ENCODE measurements at places on chromosomes 1 and 21.

DNA sequence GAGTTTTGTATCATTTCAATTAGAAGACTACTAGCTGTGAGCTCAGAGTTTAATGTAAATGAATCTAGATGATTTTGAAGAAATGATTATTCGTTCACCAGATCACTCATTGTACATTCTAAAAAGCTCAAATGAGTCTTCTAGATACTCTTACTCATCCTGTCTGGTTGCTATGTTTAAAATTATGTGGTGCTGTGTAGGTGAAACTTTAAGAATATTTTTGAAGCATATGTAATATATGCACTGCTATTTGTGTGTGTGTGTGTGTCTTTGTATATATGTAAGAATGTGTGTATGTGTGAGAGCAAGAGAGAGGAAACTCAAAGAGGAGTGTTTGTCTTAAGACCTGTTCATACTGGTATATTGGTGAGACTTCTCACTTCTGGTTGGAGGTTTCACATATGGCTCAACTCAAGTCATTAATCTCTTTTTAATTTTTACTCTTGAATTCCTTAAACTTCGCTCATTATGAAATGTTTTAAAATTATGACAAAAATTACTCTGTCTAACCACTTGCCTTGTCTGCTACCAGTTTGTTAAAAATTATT lies 8.6 kb upstream of the C1orf105 start:
- DNase-seq: no peak

DNA sequence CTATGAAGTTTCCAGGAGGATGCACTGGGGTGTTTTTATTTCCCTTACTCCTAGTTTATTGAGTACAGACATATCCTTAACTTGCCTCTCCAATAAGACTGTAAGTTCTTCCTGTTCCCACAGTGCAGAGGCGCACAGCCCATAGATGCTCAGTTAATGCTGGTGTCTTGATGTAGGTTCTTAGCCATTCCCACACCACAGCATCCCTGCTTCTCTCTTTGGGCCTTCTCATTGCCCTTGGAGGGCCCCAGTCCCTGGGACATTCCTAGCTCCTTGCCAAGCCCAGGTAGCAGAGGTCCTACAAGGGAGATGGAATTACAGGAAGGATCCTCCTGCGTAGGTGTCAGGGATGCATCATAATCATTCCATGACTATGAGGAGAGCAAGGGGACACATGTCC lies 61.6 kb upstream of the HMGB4 start:
- no peak for DNase-seq

GRCh38 chr1:225944951-225945350 lies 3.9 kb upstream of the LEFTY2 start:
- DNase-seq: no peak

- no peak for DNase-seq
Observed at GRCh38 chr21:26148071-26148839, 22.3 kb downstream of the APP start.

DNA sequence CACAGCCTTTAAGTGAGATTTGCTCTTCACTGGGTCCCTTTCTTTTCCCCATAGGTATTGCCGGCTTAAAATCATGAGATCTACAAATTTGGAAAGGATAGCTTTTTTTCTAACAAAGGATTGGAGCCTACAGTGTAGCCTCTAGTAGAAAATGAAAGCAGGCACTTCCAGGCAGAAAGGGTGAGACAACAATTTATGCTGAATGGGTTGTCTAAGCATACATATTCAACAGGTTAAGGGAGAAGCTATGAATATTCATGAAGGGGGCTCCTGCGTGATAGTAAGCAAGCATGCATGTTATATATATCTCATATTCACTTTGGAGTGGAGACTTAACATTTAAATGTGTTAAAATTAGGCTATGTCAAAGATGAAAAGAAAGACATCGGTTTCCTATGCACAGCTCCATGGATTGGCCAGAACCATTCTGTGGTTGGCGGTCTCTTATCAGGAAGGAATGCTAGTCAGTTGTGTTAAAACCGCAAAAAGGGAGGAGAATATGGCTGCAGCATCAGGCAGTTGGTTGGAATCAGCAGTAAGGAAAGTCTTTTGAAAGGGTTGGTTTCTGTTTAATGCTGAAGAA lies 66.0 kb downstream of the VCAM1 start:
- no peak for DNase-seq

DNA sequence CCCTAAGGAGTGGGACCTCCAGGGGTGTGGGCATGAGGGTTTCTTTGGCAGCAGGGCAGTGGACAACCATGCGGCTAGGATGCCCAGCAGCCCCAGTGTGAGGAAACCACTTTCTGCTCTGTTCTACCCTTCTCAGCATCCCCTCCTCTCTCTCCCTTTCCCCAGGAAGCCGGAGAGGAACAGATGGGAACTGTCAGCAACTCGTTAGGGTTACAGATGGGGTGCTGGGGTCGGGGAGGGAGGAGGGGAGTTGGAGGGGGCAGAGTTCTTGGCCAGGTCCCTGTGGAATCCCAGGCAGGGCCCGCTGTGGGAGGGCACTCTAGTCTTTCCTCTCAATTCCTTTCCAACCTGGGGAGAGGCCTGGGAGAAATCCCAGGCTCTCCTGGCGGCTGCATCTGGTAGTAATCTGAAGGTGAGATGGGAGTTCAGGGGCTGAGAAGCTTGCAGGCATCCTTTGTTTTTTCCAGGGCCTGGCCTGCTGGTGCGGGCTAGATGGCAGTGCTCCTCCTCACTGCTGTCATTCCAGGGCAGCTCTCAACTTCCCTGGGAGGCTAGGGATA lies 93.9 kb upstream of the CSF3R start:
- no peak for DNase-seq

DNA sequence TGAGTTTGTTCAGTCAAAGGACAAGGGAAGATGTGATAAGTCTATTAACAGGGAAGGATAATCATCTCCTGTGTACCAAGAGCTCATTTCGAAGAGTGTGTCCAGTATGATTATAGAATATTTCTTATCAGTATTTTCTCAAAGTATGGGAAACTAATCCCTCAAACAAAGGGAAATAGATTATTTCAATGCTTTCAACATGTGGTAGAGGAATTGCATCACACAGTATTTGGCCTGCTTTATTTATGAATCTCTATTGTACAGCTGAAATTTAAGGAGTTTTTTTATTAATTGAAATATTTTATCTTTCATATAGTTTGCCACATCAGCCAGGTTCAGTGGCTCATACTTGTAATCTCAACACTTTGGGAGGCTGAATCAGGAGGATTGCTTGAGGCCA lies 151.0 kb downstream of the CLEC20A start:
- DNase-seq: no peak

- DNase-seq: peak; percentile 50
Observed at GRCh38 chr1:228212966-228213844, 5.4 kb downstream of the OBSCN start.

DNA sequence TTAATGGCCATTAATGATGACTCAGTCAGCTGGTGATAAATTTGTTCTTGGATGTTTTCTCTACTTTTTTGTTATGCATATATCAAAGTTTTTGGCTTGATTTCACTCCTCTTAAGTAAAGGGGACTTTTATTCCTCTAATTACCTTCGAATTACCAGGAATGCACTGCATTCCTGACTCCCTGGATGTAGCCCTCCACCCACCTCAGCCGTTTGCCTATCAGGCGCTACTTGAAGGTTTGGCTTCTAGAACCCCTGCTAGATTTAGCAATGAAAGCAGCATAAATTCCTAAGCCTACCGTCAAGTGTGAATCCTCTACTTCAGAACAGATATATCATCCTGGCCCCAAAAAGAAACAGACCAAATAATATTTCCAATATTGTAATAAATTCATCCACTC lies 387.8 kb upstream of the ADGRL2 start:
- no peak for DNase-seq

- no peak for DNase-seq
Observed at GRCh38 chr21:35359076-35359475, 310.0 kb upstream of the RUNX1 start.

DNA sequence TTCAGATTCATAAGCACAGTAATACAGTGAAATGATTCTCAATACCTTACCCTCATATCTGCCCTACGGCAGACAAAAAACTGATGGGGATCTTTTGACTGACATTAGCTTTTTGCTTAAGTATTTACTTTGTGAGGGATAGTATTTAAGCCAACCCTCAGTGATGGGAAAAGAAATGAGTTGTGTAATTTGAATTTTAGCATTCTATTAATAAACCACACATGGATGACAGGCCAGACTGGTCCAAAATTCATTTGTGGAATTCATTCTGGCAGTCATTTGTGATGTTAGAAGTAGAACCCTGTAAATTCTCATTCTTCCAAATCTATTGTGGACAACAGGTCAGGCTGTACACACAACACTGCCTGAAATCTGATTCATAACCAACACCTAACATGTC lies 14.9 kb downstream of the TRIM33 start:
- no peak for DNase-seq
